ENCODE measurements at places on chromosomes 2 and 18. TPM values are rescaled to one million over a fixed set of nuclear protein-coding genes. Genes with fewer than 3 reads are reported as not detected.

DNA sequence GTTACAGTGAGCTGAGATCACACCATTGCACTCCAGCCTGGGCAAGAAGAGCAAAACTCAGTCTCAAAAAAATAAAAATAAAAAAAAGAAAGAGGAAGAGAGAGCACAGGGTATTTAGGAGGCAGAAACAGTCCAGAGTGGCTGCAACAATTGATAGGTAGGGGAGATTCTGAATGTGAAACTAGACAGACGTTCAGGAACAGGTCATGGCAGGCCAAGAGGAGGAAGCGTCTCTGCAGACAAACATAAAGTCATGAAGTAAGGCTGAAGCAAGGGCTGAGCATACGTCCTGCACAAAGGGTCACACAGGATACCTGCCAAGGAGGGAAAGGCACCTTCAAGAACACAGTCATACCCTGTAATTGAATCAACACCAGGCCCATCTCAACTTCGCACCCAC, 64.1 kb upstream of the ZNF532 start:
- DNase-seq, result no peak

DNA sequence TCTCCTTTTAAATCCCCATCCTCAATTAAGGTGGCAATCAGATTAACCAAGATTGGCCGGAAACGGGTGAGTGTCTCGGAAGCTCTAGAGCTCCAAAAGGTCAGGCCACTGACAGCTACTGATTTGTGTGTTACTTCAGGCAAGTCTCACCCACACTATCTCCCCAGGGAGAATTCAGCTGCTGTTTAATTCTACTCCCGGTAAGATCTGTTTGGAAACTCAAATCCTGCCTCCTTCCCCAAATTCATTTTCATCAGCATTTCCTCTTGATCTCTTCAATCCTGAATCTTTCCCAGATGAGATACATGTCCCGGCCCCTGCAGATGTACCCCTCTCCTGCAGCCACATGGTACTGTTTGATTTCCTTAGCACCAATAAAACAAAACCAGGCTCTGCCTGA, 34.9 kb downstream of the EFR3B start:
- no peak for DNase-seq

- DNase-seq, result no peak
These were observed 72.0 kb upstream of the AFF3 start for GRCh38 chr2:100214265-100214971.

DNA sequence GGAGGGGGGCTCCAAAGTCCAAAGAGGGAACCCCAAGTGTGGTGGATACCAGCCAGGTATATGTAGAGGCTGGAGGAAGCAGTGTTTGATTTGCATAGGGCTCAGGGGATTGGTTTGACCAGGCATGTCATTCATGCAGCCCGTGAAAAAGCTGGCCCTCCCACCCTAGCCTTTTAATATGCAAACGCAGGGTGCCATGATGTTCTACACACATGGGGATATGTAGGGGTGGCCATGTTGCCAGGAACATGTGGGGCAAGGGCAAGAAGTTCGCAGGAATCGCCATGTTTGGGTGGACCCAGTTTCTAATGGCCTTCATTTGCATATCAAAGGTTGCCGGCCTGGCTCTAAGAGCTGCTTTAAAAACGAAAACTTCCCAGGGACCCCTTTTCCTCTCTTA, 33.6 kb downstream of the B3GNT7 start:
- no peak for DNase-seq

- no peak for DNase-seq
These were observed 70.2 kb upstream of the EMILIN2 start for GRCh38 chr18:2776601-2777000.

DNA sequence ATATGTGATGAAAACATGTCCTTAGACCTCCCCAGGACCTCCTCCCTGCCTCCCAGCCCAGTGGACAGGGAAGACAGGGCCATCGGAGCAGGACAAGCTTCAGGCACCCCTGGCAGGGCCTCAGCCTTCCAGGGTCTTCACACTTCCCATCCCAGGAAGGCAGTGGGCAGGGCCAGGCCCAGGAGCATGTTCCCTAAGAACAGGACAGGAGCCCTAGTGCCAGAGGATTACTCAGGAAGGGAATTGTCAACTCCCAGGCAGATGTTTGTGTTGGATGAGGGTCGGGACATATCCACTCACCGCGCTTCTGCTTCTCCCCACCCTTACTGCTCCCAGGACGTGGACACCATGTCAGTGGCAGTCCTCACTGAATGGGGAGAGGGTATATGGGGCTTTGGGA, 138.9 kb downstream of the TNS1 start:
- DNase-seq, result no peak

DNA sequence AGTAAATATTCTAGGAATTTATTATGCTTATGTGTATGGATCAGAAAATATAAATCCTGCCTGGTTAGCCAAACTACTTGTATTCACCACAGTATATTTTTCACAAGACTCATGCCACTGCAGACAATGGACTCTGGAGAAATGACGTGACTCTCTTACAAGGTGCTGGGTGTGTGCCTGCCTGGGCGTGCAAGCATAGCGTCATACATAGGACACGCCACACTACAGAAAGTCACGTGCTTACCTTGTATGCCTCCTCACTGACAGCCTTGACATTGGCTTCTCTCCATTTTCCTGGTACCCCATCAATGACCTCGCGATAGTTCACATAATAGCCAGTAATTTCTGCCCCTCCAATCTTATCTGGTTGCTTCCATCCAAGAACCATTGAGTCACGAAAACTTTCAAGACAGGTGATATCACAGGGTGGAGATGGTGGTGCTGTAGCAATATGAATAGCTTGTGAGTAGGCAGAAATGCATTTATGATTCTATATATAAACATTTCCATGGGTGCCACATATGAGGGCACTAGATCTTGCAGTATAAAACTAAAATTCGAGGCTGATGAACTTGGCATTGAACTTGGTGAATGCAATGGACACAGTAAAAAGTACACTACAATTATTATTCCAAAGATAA, 93.2 kb downstream of the MYOM1 start:
- no peak for DNase-seq

DNA sequence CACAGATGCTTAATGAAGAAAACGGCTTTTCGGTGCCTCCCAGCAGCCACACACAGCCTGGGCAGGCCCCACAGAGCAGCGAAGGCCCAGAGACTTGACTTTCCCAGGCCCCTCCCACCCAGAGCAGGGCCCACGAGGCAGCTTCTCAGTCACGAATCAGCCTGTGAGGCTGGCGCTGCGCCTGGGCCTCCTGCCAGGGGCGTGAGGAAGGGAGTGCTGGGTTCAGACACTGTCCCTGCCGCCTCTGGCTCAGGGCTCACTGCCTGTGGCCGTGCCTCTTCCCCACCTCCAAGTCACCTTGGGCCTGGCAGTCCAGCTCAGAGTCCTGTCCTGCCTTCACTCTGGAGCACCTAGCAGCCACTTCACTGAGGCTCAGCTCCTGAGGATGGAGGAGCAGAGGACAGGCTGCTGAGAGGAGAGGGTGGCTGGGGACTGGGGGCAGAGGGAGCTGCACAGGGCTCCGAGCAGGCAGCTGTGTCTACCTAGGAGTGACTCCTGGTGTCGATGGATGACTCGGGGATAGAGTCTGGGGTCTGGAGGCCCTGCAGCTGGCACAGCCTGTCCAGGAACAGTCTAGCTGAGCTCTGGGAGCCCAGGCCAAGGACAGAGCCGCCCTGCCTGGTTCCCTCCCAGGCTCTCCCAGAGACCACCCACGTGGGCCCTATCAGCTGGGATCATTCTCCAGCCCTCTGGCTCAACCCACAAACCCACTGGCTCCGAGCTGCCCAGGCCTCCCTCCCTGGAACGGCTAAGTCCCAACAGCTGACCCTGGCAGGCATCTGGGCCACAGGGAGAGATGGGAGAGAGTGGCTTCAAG, 36.4 kb upstream of the FOSL2 start:
- DNase-seq, result peak; percentile 91

GRCh38 chr18:42157420-42157819, 202.4 kb downstream of the PIK3C3 start:
- no peak for DNase-seq

DNA sequence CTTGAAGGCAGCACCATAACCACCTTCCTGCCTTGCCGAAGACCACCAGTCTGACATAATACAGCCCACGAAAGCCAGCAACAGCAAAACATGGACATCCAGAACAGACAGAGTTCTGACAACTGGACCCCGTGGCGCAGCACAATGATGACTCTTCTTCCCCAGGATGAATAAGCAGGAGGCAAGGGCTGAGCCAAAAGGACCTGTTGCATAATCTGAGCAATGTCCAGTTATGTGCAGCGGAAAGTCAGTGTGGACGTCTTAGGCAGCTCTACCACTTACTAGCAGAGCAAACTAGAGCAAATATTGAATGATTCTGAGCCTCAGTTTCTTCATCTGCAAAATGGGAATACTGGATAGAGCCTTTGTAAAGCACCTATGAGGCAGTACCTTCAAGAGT, 225.1 kb downstream of the ZBTB7C start:
- no peak for DNase-seq

- DNase-seq, result no peak
These were observed 16.5 kb upstream of the TEX51 start for GRCh38 chr2:126882181-126882580.

GRCh38 chr2:58046335-58046584, 346 bp upstream of the VRK2 start:
- no peak for DNase-seq

GRCh38 chr18:66616523-66616983, 12.7 kb upstream of the CDH19 start:
- DNase-seq, result no peak

GRCh38 chr18:2846636-2847316, at the start of gene EMILIN2:
EMILIN2 (plus strand) TSS chr18:2847006; CDS start chr18:2847189, 183 bp downstream.
- peak; percentile 82 for DNase-seq

DNA sequence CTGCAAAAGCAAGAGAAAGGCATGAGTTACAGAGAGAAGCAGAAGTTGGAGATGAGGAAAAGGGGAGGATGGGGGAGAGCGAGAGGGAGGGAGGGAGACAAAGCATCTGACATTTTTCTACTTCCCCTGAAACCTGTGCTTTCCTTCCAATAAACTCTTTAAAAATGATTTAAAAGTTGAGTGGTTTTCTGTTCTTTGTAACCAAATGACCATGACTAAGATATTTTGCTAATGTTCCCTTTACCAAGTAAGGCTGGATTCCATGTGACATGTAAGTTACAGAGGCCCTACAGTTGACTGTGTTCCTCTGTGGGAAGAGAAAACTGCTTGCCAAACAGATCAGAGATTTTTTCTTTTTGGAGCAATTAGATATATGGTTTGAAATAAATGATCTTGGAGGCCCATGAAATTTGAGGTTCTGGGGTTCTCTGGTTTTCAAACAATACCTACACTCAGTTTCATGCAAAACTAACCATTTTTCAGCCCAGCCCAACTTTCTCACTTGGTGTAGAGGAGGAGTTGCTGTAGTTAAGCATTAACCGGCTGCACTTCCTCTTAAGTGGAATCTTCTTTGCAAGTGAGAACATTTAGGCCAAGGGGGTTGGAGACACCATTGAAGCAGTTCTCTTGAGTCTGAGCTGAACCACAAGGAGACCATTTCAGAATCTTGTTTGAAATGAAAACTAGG, 34.5 kb downstream of the INSIG2 start:
- DNase-seq, result no peak

DNA sequence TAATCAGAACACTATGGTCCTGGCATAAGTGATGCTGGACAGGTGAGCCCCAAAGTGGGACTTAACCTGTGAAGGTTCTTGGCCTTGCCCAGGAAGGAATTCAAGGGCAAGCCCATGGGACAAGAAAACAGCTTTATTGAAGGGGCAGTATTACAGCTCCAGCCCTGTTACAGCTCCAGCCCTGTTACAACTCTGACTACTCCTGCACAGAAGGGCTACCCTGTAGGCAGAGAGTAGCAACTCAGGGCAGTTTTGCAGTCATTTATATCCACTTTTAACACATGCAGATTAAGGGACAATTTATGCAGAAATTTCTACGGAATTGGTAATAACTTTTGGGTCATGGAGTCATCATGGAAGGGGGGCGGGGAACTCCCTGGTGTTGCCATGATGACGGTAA, 15.7 kb downstream of the IL37 start:
- no peak for DNase-seq

DNA sequence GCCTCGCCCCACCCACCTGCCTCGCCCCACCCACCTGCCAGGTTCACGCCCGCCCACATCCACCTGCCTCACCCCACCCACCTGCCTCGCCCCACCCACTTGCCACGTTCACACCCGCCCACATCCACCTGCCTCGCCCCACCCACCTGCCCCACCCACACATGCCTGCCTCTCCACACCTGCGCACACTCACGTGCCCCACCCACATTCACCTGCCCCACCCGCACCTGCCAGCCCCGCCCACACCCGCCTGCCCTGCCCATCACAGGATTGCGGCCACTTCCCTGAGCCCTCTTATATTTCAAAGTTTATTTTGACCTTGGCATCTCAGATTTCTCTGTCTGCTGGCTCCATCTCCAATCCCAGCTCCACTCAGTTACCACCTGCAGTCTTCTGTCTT, 217.5 kb upstream of the SOX11 start:
- no peak for DNase-seq

- no peak for DNase-seq
These were observed 21.5 kb upstream of the PDE1A start for GRCh38 chr2:182448371-182448770.

- no peak for DNase-seq
These were observed 171.2 kb downstream of the GLI2 start for GRCh38 chr2:120906914-120907313.

GRCh38 chr2:72442270-72442669, 294.6 kb upstream of the CYP26B1 start:
- no peak for DNase-seq

The SNRNP200 gene
- total RNA-seq, result 55.6 TPM

The ALLC gene
- total RNA-seq, result not detected

The WDPCP gene
- total RNA-seq, result 17.6 TPM

The IL36RN gene
- not detected for total RNA-seq

The TMX3 gene
- 28.1 TPM for total RNA-seq

The ACTG2 gene
- total RNA-seq, result 2.7 TPM

The PRKAG3 gene
- not detected for total RNA-seq

The RAB6C gene
- not detected for total RNA-seq

Data from heart left ventricle (tissue), 16 donors.